EL (cell line): ENCODE measurements at places on chromosomes 1 and 21.

- no peak for DNase-seq
Measured at GRCh38 chr1:93595266-93595665, 86.4 kb downstream of the BCAR3 start.

DNA sequence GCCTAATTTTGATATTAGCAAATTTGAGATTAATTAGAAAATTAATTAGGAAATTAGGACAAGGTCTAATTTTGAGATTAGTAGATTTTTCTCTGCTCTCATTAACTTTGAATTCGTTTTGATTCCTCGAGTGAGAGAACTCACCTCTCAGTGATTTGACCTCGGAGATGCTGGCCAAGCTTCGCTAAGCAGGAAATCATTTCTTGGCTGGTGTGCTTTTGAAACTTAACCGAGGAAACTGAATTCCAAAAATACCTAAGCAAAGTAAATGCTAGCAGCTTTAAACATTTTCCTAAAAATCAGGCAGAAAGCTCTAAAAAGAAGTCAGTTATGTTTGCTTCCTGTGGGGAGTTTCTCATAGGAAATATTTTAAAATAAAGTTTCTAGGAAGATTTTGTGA, 34.9 kb downstream of the CDC14A start:
- peak; percentile 33 for DNase-seq

- no peak for DNase-seq
Measured at GRCh38 chr1:3780901-3781300, 8.4 kb downstream of the SMIM1 start.

DNA sequence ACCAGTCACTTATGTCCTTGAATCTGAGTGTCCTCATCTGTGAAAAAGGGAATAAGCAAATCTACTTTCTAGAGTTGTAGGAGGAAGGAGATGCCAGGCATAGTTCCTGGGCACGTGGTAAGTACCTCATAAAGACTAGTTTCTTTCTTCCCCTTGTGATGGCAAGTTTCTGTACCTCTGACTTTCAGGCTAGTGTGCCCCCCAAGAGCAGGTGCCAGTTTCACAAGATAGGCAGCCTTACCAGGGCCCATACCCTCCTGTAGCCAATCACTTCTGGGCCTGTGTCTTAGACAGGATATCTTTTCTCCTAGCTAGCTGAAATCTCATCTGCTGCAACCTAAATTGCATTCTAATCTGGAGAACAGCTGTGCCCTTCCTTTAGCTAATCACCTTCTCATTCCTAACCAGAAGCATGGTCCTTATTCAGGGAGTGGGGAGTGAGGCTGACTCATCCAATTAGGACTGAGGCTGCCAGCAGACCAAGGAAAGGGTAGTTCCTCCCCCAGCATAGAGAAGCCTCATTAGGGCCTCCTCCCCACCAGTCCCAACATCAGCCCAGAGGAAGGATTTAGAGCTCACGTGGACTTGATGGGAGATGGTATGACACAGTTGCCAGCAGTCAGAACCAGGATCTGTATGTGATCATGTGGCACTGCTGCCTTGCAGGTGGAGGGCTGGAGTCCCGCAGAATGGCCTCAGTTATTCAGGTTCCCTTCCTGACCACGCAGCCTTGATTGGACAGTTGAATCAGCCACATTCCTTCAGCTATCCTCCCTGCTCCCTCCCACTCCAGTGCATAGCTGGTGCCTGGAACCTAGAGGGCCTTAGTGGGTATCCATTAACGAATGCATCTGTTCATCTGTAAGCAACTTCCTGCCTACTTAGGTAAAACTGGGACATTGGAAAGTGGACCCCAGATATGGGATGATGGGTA, 7.9 kb downstream of the KLHDC8A start:
- no peak for DNase-seq

DNA sequence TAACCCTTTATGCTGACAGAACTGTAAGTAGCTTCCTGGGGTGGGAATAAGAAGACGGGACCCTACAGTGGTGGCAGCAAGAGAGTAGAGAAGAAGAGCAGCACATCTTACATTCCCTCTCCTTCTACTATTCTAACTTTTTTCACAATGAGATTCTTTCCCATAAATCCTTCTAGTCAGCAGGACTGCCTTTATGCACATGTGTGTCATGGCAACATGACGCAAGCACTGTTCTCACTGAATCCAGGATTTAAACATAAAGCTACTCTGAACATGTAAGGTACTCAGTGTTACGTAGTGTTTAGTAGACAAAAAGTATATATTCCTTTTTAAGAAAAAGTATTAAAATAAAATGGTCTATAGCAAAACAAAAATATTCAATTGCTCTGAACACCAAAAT, 309.7 kb upstream of the LYPLAL1 start:
- no peak for DNase-seq

DNA sequence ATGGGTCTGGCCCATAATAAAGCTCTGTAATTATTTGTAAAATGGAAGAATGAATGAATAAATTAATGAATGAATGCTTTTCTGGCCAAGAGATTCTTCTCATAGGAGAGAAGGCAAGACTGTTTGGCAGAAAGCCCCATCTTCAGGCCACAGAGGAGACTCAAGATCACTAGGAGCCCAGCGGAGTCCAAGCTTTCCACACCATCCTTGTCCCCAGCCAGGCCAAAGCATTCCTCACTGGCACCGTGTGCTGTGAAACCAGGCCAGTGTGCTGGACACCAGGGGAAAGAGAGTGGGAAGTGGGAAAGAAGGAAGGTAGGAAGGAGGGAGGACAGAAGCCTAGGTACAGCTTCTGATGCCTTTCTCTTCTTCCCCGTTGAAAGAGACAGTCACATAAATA, 86.4 kb downstream of the PLXNA2 start:
- no peak for DNase-seq

- no peak for DNase-seq
Measured at GRCh38 chr1:114218361-114219171, 64.9 kb upstream of the SYT6 start.

DNA sequence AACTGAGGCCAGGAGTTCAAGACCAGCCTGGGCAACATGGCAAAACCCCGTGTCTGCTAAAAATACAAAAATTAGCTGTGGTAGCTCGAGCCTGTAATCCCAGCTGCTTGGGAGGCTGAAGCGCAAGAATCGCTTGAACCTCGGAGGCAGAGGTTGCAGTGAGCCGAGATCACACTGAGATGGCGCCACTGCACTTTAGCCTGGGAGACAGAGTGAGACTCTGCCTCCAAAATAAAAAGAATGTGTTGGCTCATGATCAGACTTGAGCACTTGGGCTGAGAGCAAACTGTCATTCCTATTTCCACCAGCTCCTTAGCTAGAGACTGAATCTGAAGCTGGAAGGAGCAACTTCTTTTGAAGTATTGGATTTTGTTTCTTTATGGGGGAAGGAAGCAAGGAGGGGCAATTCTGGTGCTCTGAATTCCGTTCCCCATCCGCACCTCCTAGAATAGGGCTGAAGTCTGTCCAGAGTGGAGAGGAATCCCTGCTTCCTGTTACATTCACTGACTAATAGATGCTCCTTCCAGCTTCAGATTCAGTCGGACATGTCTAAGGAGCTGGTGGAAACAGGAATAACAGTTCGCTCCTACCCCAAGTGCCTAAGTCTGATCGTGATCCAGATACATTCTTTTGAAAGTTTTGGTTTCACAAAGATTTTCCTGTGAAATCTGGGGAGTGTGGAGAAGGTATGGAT, 3.8 kb downstream of the ZNF672 start:
- peak; percentile 60 for DNase-seq

GRCh38 chr1:206631085-206631509, 4.2 kb upstream of the DYRK3 start:
- peak; percentile 74 for DNase-seq

DNA sequence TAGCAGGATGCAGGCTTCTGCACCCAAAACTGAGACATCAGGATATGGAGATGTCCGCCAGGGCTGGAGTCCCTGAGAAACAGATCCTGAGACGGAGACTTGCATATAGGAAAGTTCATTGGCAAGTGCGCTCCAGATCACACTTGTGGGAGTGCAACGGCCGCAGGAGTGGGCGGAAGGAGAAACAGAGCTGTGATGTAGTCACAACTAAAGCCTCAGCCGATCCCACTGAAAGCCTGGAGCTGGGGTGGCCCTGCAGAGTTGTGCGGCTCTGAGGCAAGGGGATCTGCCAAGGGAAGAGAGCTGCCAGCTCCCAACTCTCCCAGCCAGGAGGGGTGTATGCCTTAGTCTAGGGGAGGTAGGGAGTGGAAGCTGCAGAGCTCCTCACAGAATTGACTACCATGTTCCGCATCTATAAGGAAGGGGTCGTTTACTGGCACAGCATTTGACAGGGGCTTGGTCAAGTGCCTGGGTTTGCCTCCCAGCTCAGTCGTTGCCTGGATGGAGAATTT, 42.1 kb upstream of the PLA2G2C start:
- DNase-seq, result no peak

GRCh38 chr1:1841575-1841995, 49.3 kb downstream of the GNB1 start:
- DNase-seq, result peak; percentile 19

GRCh38 chr1:226576601-226577000, 28.0 kb downstream of the STUM start:
- no peak for DNase-seq
